ENCODE measurements at places on chromosomes 13 and 19. TPM values are rescaled to one million over a fixed set of nuclear protein-coding genes. Genes with fewer than 3 reads are reported as not detected.

The ZNF701 gene
- 12.0 TPM for total RNA-seq

The ZNF667 gene
- total RNA-seq = 3.6 TPM

The RNF17 gene
- not detected for total RNA-seq

The GIPR gene
- total RNA-seq = 0.09 TPM

The CLEC17A gene
- total RNA-seq = 0.28 TPM

The LSR gene
- total RNA-seq = 0.55 TPM

The ICAM4 gene
- total RNA-seq = 1.5 TPM

The LILRA1 gene
- not detected for total RNA-seq

Measured in smooth muscle cell of bladder (primary cell).